ENCODE measurements at places on chromosomes 16 and 17.
A peak's percentile ranks its signal among the peaks of the same experiment; 100 is the strongest.

- no peak for DNase-seq
Measured at GRCh38 chr17:81528384-81528650, 140 bp downstream of the FSCN2 start.

GRCh38 chr16:48949636-48950035 is 332.0 kb downstream of the CBLN1 start:
- peak; percentile 6 for DNase-seq

DNA sequence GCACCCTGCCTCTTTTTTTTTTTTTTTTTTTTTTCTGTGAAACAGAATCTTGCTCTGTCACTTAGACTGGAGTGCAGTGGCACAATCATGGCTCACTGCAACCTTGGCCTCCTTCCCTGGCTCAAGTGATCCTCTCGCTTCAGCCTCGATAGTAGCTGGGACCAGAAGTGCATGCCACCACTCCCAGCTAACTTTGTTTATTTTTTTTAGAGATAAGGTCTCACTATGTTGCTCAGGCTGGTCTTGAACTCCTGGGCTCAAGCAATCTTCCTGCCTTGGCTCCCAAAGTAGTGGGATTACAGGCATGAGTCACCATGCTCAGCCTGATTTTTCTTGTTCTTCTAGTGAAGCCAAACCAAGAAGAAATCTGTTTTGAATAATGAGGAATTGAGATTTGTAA is 25.0 kb downstream of the CDK12 start:
- peak; percentile 63 for DNase-seq

DNA sequence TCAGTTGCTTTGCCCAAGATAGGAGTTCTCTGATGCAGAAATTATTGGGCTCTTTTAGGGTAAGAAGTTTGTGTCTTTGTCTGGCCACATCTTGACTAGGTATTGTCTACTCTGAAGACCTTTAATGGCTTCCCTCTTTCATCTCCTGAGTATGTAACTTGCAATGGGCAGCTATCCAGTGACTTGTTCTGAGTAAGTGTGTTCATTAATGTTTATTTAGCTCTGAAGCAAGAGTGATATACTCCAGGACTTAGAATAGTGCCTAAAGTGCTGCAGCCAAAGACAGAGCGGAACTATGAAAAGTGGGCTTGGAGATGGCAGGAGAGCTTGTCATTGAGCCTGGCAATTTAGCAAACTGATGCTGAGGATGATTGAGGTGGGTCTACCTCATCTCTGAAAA is 8.8 kb upstream of the TANGO6 start:
- no peak for DNase-seq

GRCh38 chr16:18024611-18025010 is 311.9 kb downstream of the NPIPA8 start:
- DNase-seq, result no peak

GRCh38 chr17:56351675-56352074 is 198.4 kb downstream of the ANKFN1 start:
- no peak for DNase-seq

DNA sequence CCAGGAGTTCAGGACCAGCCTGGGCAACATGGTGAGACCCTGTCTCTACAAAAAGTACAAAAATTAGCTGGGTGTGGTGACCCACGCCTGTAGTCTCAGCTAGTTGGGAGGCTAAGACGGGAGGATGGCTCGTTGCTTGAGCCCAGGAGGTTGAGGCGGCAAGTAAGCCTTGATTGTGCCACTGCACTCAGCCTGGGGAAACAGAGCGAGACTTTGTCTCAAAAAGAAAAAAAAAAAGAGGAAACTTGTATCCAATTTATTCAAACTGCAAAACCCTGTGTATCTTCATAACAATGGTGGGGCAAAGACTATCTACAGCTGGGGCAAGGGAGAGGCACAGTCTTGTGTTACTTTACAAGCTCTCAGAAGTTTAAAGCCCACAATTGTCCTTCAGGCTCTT is 21.5 kb downstream of the GRB7 start:
- DNase-seq, result no peak

DNA sequence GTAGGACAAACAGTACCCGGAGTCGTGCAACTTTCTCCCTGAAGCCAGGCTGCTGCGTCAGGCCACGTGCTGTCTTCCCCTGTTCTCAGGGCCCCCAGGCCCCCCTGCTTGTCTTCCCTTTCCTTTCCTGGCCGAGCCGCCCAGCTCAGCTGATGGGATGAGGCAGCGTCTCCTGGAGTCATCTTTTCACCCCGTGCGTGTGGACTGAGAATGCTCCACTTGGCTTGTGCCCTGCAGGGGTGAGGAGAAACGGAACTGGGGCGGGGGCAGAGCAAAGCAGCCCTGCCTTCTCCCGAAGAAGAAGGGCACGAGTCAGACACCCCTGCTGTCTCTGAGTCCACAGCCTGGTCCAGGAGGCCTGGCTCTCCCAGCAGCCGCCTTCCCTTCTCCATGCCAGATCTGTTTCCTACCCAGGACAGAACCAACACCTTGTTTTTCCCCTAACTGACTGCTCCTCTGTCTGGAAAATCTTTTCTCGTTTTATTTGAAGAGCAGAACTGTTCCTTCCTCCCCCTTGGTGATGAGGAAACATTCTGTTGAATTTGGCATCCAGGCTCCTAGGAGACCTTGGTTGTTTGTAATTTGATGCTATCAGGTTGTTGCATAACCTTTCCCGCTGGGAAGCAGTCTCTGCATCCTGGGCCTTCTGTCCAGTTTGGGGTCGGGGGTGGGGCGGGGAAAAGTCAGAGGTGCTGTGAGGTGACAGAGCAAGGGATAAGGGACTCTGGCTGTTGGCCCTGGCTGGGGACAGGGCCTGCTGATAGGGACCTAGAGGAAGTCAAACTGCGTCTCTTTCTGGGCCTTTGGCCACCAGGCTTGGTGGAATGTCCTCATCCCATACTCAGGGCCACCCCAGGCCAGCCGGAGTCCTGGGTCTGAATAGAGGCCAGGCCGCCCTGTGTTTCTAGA is 78.8 kb downstream of the WIPI1 start:
- peak; percentile 97 for DNase-seq
